ENCODE measurements at places on chromosomes 1 and 21.

DNA sequence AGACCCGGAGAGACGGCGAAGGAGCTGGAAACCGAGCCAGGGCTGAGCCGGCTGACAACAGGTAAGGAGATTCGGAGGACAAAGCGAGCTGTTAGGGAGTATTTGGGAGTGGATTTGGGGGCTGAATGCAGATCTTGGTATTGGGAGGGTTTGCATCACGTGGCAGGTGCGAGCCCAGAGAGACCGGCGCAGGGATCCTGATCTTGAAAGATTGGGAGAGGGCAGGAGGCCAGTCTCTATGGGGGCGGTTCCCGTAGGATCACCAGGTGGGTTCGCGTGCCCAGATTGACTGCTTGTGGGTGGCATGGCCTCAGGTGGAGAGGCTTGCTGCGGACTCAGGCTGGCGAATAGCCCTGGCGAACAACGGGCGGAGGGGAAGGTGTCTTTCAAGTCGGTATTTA lies 204 bp downstream of the CIART start:
- no peak for DNase-seq

- no peak for DNase-seq
These were observed 195.2 kb upstream of the CAMK1G start for GRCh38 chr1:209388358-209388757.

DNA sequence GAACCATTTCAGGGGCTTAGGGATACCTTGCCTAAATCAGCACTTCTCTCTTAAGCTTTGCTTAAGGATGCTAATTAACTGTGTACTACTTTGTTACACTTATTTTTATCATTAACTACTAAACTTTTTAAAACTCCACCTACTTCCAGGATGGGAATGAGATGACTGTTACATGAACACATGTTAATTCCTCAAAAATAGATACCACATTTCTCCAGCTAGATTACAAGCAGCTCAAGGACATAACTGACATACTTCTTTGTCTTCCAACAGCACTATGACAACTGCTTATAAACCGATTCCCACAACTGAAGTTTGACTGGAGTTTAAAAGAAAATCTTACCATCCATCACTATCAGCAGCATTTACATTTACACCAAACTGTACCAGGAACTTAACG lies 53.7 kb downstream of the TP53BP2 start:
- no peak for DNase-seq

DNA sequence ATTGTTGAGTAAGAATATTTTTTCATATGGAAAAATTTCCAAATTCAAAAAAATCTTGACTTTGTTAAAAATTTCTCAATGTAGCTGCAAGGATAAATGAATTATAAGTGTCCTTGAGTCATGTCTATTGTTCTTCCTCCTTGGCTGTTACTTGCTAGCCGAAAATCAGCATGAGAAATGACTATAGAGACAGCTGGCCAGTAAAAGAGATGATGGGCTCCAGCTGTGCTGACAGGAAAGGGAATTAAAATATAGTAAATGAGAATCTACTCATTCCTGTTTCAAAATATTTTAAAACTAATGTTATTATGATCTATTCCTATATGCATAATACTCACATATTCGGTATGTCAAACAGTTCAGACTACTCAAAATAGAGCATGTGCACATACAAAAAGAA lies 1292.6 kb downstream of the BRINP3 start:
- DNase-seq = peak; percentile 28

- no peak for DNase-seq
These were observed at the start of the genes FAM229A and TSSK3 for GRCh38 chr1:32362474-32363313. Gene FAM229A (minus strand): TSS chr1:32362485. CDS start chr1:32362091, 394 bp downstream. Gene TSSK3 (plus strand): TSS chr1:32362539. CDS start chr1:32362702, 163 bp downstream.

- no peak for DNase-seq
These were observed 77.0 kb upstream of the POU3F1 start for GRCh38 chr1:38123356-38124135.

GRCh38 chr21:25636727-25637126 lies 2.3 kb upstream of the JAM2 start:
- no peak for DNase-seq

Measured in HS-5 (cell line).